Activated naive CD4-positive, alpha-beta T cell treated with anti-CD3 and anti-CD28 coated beads, Interleukin-2, amount 50 U/mL, for 16 hours (primary cell): ENCODE measurements at places on chromosomes 1 and 21.

- no peak for DNase-seq
These were observed 121.1 kb downstream of the LACTBL1 start for GRCh38 chr1:22851517-22851916.

GRCh38 chr21:38898422-38899096 is 92.8 kb downstream of the ETS2 start:
- DNase-seq = no peak

DNA sequence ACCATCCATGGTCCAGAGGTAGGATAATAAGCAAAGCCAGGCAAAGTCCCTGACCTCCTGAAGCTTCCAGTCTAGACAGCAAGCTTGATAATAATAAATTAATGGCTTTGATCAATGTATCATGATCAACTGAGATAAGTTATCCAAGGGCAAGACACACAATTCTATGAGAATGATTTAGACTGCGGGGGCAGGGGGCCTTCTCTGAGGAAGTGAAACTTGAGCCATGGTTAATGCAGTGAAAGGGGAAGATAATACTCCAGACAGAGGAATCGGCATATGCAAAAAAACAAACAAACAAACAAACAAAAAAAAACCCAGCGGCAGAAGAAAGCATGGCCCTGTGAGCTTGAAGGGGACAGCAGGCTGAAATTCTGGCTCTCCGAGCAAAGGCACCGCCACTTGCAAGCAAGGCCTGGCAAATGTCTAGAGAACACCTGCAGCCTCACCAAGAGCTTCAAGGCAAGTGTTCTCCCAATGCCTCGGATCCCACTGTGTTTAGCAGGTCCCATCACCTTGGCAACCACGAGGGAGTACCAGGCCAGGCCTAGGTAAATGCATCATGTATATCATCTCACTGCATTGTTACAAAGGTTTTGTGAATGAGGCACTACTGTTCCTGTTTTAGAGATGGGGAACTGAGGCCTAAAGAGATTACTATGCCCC is 24.9 kb downstream of the CSMD2 start:
- DNase-seq = no peak

DNA sequence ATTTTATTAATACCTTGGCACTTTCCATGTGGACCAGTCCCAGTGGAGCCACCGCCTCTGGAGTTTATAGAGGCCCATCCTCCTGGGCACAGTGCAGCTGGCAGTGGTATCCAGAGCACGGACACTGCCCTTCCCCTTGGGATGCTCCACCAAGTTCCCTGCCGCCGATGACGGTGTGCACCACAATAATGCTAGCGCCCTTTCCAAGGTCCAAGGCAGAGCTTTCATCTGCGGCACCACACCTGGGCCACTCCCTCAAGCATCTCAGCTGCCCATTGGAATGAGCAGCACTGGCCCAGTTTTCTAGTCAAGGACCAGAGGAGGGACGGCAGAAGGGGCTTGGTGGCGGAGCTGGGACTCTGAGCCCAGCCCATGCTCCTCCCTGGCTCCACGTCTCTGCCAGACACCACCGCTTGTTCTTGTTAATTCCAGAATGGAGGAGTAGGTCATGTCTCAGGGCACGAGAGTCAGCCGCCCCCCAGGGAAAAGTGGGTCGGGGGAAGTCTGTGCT is 24.5 kb downstream of the SIM2 start:
- no peak for DNase-seq

DNA sequence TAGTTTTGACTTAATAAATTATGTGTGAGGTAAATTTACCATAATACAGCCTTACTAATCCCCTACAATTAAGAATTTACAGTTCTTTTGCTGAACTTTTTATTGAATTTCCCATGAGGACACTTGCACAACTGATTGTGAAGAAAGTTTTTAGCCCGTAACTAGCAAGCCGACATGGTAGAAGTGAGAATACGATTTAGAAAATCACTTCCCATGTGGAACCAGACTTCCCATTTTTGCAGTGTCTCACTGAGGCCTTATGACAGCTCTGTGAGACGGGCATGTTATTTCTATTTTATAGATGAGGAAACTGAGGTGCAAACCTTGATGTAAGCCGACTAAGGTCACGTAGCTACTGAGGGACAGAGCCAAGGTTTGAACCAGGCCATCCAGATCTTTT is 32.5 kb upstream of the LMO4 start:
- DNase-seq = no peak

DNA sequence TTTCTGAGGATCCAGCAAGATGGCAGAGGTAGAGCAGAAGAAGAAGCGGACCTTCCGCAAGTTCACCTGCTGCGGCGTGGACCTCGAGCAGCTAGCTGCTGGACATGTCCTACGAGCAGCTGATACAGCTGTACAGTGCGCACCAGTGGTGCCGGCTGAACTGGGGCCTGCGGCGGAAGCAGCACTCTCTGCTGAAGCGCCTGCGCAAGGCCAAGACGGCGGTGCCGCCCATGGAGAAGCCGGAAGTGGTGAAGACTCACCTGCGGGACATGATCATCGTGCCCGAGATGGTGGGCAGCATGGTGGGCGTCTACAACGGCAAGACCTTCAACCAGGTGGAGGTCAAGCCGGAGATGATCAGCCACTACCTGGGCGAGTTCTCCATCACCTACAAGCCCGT is 125.8 kb downstream of the LRIG2 start:
- DNase-seq = no peak

- DNase-seq = no peak
These were observed 245.0 kb downstream of the FGGY start for GRCh38 chr1:59541891-59542290.

- no peak for DNase-seq
These were observed 111.9 kb downstream of the CAMTA1 start for GRCh38 chr1:6897138-6897537.

DNA sequence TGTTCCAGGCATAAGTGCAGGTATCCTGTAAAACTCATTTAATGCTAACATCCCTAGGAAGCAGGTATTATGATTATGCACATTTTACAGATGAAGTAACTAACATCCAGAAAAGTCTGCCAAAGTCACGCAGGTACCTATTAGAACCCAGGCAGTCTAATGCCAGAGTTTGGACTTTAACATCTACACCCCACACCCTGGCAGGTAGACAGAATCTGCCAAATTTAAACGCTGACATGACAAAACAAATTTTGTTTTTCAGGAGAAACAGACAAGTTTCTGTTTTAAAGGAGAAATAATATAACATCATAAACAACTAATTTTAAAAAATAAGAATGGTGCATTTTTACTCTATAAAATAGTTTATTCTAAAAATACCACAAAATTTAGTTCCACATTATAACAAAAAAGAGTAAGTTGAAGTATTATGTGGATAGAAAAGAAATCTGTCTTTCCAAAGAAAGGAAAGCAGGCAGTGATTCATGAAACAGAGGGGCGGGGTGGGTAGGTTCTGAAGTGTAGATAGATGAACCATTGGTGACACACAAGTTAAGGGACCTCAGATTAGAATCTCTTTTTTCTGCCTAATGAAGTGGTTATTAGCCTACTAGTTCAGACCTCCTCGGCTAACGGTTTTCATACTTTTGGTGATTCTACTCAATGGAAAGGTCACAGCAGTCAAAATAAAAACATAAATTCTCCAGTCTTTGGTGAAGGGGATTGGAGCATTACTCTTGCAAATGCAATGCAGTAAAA is 1.7 kb downstream of the ASPM start:
- DNase-seq = no peak
